Airway epithelial cell (primary cell): ENCODE measurements at places on chromosomes 11 and 22. TPM values are rescaled to one million over a fixed set of nuclear protein-coding genes. Genes with fewer than 3 reads are reported as not detected.

Gene OTOG
- total RNA-seq: not detected in 2 replicates

Gene JAM3
- 2.7 and 7.4 TPM in 2 replicates for total RNA-seq

Gene SLC5A1
- total RNA-seq: 0.09 and 0.21 TPM in 2 replicates

Gene KRTAP5-11
- not detected in 2 replicates for total RNA-seq

Gene KRTAP5-1
- not detected in 2 replicates for total RNA-seq

Gene B3GAT1
- not detected in 2 replicates for total RNA-seq

Gene ANO5
- total RNA-seq: not detected in 2 replicates

Gene RFPL2
- total RNA-seq: not detected in 2 replicates

Gene CARNS1
- total RNA-seq: 0.07 TPM in 1 of 2 replicates, not detected in the other

Gene FGF19
- not detected in 2 replicates for total RNA-seq

Gene SLC1A2
- not detected in 2 replicates for total RNA-seq

Gene TSPAN32
- not detected in 2 replicates for total RNA-seq

Gene SOX10
- total RNA-seq: not detected in 2 replicates

Gene VPS26B
- total RNA-seq: 38.1 and 40.7 TPM in 2 replicates

Gene TMEM184B
- 40.6 and 52.2 TPM in 2 replicates for total RNA-seq

Gene CECR2
- 0.07 TPM in 1 of 2 replicates, not detected in the other for total RNA-seq

Gene PGA5
- total RNA-seq: not detected in 2 replicates

Gene C11orf86
- not detected in 2 replicates for total RNA-seq

Gene ACR
- total RNA-seq: not detected in 2 replicates

Gene PLEKHB1
- not detected in 2 replicates for total RNA-seq

Gene CCDC117
- total RNA-seq: 10.1 and 11.8 TPM in 2 replicates

Gene STIM1
- 26.8 and 29.6 TPM in 2 replicates for total RNA-seq

Gene AQP11
- total RNA-seq: 0.05 TPM in 1 of 2 replicates, not detected in the other

Gene SOX6
- total RNA-seq: 0.93 and 2.0 TPM in 2 replicates

Gene KCNC1
- total RNA-seq: not detected in 2 replicates

Gene GAB4
- not detected in 2 replicates for total RNA-seq

Gene MIOX
- not detected in 2 replicates for total RNA-seq

Gene OR8B12
- not detected in 2 replicates for total RNA-seq

Gene OR10D3
- total RNA-seq: not detected in 2 replicates

Gene CEND1
- total RNA-seq: 0.07 TPM in 1 of 2 replicates, not detected in the other

Gene FERMT3
- 0.14 TPM in 2 replicates for total RNA-seq

Gene MYOD1
- total RNA-seq: not detected in 2 replicates

Gene CASP5
- total RNA-seq: not detected in 2 replicates

Gene NELL1
- not detected in 2 replicates for total RNA-seq

Gene ARHGAP20
- not detected in 2 replicates for total RNA-seq

Gene ARHGAP42
- total RNA-seq: 1.6 and 2.9 TPM in 2 replicates

Gene RASL10A
- total RNA-seq: not detected in 2 replicates

Gene KRTAP5-2
- total RNA-seq: not detected in 2 replicates
